ENCODE measurements at places on chromosomes 1 and 21.

GRCh38 chr1:216953495-216953894 lies 230.3 kb upstream of the ESRRG start:
- DNase-seq = no peak

DNA sequence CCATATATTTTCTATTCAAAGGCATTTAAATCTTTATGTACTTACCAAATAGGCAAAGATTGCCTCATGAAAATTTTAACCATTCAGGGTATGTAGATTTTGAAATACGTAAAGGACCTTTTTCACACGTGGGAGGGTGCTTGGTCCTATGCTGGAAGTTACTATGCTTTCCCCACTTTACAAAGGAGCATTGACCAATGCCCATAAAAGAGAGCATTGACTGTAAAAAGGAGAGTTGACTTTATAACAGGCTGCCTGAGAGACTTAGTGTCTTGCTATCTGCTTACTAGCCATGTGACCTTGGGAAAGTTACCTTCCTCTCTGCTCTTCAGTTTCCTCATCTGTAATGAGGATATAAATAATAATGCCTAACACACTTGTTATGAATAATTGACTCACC lies 346.5 kb downstream of the USH2A start:
- DNase-seq = no peak

DNA sequence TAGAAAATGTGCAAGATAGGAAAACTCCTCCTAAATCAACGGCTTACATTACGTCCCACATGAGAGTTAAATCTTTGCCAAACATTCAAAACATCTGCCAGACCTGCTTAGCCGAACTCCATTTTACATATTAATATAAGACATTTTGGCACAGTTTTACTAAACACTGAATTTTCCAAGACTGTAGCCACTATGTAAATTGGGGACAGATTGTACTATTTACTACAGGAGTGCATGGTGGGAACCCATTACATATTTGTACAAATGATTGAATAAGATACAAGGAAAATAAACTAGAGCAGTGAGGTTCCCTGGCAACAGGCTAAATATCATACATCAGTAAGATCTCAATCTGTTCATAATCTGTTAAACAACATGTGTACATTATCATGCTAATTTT lies 1234.4 kb downstream of the KCNT2 start:
- DNase-seq = peak; percentile 74

DNA sequence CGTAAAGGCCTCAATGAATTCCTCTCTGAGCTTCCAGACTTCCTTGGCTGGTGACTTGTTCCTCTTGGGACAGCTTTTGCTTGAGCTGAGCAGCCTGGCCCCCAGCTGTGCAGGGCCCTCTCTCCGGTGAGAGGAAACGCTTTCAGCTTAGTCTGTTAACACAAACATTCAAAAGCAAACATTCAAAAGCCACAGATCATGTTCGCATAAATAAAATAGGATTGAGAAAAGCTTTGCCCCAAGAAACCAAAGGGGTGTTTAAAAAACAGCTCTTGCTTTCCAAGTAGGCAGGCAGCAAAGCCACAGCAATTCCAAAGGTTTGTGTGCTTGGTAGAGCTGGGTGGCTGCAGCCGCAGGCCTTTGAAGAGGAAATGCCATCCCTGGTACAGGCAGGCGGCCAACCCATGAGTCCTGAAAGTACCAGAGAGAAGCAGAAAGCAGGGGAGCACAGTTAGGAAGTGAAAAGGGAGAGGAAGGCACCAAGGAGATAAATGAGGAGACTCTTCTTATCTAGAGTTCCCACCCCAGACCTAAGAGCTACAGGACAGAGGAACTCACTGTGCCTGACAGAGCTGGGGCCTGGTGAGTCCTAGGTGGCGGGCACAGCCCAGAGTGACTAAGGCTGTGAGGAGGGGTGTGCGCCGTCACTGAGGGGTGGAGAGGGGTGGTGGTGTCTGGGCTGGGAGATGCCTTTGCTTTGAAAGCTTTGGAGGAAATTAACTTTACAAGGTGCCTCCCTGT lies 48.4 kb downstream of the CCN1 start:
- DNase-seq = no peak

DNA sequence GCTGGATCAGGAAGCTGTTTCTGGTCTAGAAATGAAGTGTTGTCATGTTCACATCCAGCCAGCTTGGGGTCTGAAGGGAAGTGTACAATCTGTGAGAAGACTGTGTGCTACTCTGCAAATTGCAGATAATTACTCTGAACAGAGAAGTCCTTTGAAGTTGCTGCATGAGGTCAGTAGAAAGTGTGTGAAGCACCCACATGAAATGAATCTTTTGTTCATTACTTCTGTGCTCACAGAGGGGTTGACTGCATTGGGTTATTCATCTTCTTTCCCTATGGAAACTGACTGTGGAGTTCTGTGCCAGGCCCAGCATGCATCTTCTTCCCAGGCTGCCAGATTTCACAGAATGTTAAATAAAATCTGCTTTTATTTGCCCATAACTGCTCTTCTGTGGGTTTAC lies 47.1 kb downstream of the CTH start:
- DNase-seq = peak; percentile 84

GRCh38 chr21:45623436-45623835 lies 20.1 kb upstream of the PCBP3 start:
- no peak for DNase-seq
